Activated effector memory CD4-positive, alpha-beta T cell treated with Interleukin-2 at 50 U/mL for 16 hours (primary cell): ENCODE measurements at places on chromosomes 13 and 19.

GRCh38 chr19:11064831-11065303 is 24.4 kb upstream of the LDLR start:
- DNase-seq = no peak

- DNase-seq = no peak
Observed at GRCh38 chr13:109483284-109483683, 303.1 kb downstream of the IRS2 start.

DNA sequence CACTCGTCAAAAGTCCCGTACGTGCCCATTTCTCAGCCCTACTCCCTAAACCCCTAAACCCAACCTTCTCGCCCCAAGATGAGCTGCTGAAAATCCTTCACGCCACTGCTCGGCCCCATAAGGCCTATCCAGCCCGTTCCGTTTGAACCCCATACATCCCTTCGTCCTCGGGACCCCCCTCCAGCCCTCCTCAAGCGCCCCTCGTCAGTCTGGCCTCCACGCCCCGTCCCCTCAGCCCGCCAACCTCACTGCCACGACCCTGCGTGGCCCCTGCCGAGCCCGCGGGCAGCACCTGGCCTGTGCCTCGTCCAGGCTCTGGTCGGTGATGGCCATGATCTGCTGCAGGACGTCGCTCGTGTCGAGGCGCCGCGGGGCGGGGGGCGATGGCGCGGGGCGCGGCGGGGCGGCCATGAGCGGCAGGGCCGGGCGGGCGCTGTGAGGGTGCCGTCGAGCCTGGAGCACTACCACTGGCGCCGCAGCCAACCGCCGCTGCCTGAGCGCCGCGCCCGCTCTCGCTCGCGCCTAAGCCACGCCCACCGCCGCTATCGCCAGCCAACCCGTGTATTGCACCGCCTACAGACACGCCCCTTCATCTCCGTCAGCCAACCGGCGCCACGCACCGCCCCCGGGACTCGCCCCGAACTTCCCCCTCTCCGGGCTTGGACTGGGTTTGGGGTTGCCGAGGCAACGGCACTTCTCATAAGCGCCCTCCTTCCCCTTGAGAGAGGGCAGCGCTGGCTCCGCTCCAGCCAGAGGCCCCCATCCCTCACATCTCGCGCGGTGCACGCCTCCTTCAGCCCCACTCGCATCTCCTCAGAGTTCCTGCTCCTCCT is at the start of gene PBX4:
Gene PBX4 (minus strand): TSS at position 469 of the 833 bp plus-strand sequence. CDS start 58 bp downstream, at position 411.
- peak; percentile 98 for DNase-seq

- DNase-seq = no peak
Observed at GRCh38 chr19:383040-383439, 25.9 kb downstream of the C2CD4C start.

DNA sequence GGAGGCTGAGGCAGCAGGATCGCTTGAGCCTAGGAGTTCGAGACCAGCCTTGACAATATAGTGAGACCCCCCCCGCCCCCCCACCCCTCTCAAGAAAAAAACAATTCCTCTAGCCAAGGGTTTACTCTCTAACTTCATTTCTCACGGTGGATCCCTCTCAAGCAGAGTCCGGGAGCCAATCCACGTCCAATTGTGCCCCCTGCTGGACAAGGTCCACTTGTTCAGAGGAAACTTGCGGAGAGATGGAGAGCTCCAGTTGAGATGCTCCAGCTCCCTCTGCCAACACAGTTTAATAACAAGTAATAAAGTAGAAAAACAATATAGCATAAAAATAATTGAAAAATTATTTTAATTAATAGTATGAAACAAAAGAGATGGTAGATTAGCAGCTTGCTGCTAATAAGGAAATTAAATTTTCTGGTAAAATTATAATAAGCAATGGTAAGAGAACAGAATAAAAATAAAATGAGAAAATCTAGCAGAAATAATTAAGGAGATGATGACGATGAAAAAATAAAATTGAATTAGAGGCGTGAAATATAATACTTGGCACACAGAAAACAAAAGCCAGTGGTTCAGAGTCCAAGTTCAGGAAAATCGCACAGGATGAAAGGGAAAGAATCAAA is 14.5 kb upstream of the SIGLEC14 start:
- no peak for DNase-seq

GRCh38 chr19:11264452-11265176 is 2.3 kb upstream of the DOCK6 start:
- DNase-seq = no peak

DNA sequence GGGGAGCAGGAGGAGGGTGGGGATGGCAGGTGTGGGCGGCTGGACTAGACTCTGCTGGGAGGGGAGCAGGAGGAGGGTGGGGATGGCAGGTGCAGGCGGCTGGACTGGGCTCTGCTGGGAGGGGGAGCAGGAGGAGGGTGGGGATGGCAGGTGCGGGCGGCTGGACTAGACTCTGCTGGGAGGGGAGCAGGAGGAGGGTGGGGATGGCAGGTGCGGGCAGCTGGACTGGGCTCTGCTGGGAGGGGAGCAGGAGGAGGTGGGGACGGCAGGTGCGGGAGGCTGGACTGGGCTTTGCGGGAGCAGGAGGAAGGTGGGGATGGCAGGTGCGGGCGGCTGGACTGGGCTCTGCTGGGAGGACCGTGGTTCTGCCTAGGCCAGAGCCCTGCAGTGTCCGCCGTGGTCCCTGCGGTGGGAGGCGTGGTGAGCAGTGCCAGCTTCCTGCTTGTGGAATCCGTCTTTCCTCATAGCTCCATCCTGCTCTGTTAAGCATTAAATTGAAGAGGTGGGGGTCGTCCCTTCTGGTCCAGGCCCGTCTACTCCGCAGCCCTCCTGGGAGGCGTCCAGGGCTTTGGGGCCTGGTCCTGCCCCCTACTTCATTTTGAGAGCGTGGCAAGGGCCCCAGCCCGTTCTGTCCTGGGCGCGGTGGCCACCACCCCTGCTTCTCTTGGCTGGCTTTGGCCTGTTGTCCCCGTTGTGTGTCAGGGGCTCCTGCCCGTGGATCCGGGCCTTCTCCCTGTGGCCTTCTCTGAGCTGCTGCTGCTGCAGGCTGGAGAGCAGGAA is 4.7 kb downstream of the SPPL2B start:
- no peak for DNase-seq

GRCh38 chr13:27168086-27168485 is 3.5 kb downstream of the USP12 start:
- DNase-seq = no peak

GRCh38 chr19:56134654-56134921 is 6.5 kb upstream of the ZNF444 start:
- no peak for DNase-seq

GRCh38 chr19:55283548-55284377 is at the start of gene BRSK1:
Gene BRSK1 (plus strand): TSS chr19:55283997. CDS start chr19:55284443, 446 bp downstream.
- peak; percentile 20 for DNase-seq

GRCh38 chr19:5095568-5095850 is 126.6 kb downstream of the KDM4B start:
- DNase-seq = no peak

- DNase-seq = no peak
Observed at GRCh38 chr13:108686027-108686426, 56.6 kb downstream of the MYO16 start.

DNA sequence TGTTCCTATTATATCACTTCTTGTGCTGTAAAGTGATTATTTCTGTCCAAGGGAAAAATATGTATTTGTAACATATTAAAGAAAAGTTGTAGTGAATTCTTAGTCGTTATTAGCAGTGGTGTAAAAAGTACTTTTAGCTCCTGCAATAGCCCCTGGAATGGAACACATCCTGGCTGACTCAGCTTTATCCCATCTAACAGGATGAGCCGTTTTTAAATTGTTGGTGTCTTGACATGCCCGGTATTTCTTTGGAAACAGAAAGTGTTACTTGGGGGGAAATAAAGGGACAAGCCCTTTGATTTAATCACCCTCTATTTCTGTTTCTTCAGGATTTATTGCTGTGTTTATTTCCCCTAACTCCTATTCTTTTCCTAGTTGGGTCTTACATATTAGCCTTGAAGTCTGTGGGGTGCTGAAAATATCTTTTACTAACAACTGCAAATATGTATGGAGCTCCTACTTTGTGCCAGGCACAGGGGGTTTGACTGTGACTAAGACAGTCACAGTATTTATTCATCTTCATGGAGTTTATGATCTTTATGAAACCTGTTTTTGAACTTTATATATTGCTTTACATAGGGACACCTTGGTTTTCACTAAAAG is 17.9 kb downstream of the COG3 start:
- DNase-seq = no peak

DNA sequence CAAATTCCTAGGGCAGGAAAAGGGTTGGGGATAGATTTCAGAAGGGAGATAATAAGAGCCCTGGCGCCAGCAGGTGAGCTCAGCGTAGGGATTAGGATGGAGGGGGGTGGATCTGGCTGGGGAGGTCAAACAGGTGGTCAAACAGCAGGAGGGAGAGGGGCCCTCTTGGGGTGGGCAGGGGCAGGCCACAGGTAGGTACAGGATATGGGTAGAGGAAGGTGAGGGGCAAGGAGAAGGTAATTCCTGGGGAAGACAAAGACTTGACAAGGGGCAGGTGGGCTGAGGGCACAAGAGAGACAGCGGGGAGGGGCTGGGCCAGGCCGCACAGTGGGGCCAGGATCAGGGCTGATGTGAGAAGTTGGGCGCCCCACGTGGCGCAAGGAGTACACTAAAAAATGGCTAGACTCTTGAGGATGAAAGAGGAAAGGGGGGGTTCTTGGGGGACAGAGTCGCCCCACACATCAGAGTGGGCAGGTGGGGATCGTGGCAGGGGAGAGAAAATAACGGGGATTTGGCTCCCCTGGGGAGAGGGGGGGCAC is 713 bp downstream of the KRI1 start:
- peak; percentile 39 for DNase-seq

DNA sequence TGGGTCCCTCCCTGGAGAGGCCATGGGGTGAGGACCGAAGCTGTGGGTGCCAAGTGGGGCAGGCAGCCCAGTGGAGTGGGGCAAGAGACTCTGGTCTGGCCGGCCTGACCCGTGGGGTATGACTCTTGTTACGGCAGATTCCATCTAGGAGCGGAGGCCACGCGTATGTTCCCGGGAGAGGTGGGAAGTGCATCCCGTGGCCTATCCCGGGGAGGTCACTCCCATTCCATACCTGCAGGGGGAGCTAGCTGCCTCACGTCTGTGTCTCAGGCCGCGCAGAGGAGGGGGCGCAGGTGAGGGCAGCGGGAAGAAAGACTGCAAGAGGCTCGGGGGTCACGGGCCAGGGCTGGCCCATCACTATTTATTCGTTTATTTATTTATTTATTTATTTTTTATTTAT is 4.9 kb downstream of the CSNK1G2 start:
- no peak for DNase-seq

DNA sequence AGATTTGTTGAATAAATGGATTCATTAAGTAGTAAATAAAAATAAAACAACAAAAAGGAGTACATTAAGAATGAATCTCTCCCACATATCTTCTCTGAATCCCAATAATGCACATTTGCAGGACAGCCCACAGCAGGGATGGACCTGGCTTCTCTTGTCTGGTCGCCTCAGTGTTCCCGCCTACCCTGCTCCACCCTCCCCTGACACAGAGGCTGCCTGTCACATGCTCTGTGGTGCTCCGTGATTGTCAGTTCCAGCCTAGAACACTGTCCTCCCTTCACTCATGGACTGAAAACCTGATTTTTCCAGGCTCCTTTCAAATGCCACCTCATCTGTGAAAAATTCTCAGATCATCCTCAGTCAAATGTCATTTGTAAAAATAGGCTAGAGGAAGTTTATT is 94.5 kb upstream of the GPR12 start:
- DNase-seq = no peak

DNA sequence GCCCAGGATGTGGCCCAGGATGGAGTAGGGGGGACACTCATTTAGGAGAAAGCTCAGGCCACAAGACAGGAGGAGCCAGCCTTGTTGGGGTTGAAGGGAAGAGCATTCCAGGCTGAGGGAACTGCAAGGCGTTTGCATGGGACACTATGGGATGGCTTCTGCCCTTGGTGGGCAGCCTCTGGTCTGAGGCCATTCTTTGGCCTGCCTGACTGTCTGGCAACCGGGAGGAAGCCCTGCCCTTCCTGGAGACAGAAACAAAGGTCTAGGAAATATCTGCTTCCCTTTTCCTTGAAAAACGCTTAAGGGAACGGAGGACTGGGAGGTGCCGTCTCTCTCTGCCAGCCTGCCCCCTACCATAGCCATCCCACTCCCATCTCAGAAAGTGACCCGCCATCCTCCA is 2.8 kb upstream of the ICAM1 start:
- no peak for DNase-seq

GRCh38 chr19:679418-680286 is 3.5 kb downstream of the FSTL3 start:
- DNase-seq = peak; percentile 10

DNA sequence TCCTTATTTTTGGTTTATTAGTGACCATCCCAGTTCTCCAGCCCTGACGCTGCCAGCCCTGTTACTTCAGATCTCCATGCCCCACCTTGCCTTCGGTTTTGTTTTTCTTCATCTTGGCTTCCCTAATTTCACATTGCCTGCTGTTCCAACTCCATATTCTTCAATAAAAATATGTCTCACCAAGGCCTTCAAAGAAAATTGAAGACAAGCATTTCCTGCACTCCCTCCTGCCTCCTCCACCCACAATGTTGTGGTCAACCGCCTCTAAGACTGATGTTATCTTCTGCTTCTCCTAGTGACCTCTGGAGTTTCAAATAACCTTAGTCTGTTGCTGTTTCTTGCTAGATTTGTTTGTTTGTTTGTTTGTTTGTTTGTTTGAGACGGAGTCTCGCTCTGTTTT is 14.6 kb downstream of the PLD3 start:
- DNase-seq = no peak

DNA sequence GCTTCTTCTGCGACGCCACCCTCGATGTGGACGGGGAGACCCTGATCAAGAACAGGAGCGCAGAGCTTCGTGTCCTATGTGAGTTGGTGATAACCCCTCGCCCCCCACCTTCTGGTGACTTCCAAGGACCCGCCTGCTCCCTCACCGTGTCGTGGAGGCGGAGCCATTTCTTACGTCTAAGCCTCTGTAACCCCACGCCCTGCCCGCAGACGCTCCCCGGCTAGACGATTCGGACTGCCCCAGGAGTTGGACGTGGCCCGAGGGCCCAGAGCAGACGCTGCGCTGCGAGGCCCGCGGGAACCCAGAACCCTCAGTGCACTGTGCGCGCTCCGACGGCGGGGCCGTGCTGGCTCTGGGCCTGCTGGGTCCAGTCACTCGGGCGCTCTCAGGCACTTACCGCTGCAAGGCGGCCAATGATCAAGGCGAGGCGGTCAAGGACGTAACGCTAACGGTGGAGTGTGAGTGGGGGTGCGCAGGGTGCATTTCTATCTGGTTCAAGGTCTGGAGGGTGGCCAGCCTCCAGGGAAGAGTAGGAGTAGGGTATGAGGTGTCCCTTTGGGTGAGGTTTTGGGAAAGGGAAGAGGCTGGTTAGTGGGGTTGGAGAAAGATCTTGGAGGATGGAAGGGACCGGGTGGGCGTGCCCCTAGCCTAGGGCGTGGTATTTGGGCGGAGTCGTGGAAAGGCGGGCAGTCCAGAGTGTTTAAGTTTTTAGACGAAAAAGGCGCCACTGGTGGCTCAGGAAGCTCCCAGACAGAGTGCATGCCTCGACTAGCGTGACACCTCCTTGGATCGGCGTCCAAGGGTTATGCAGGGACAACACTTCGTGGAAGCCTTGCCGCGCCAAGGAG is 3.3 kb downstream of the ICAM5 start:
- DNase-seq = no peak

GRCh38 chr13:103568314-103568713 is 502.1 kb upstream of the SLC10A2 start:
- no peak for DNase-seq

GRCh38 chr19:5103061-5103701 is 134.3 kb downstream of the KDM4B start:
- DNase-seq = no peak
